ENCODE measurements at places on chromosomes 5 and 9. TPM values are rescaled to one million over a fixed set of nuclear protein-coding genes. Genes with fewer than 3 reads are reported as not detected.

The IFNK gene
- total RNA-seq, result not detected

The EDIL3 gene
- total RNA-seq, result 0.21 TPM

The GGTA1 gene
- total RNA-seq, result not detected

The PCDHB13 gene
- 0.05 TPM for total RNA-seq

The PRR16 gene
- not detected for total RNA-seq

Measured in A549 treated with CORT108297 at 1 μM for 4 hours (cell line).